ENCODE measurements at places on chromosomes 2 and 18.
A peak's percentile ranks its signal among the peaks of the same experiment; 100 is the strongest.

GRCh38 chr2:220181165-220181564 lies 553.7 kb downstream of the SLC4A3 start:
- DNase-seq = no peak

DNA sequence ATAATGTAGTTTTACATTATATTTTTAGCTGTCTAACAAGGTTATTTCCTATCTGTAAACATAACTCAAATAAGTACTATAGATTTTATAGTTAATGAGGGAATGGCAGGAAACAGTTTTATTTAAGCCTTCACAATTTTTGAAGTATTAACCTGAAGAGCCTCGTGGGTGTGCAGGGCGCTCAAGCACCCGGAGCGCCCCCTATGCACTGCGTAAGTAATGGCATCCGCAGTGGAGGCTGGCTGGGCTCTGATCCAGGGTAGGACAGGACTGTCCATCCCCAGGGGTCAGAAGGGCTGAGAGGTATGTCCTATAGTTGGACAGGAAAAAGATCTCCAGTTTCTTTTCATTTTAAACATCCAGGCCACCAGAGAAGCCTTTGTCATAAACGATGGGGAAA lies 8.2 kb upstream of the GBX2 start:
- DNase-seq = no peak

DNA sequence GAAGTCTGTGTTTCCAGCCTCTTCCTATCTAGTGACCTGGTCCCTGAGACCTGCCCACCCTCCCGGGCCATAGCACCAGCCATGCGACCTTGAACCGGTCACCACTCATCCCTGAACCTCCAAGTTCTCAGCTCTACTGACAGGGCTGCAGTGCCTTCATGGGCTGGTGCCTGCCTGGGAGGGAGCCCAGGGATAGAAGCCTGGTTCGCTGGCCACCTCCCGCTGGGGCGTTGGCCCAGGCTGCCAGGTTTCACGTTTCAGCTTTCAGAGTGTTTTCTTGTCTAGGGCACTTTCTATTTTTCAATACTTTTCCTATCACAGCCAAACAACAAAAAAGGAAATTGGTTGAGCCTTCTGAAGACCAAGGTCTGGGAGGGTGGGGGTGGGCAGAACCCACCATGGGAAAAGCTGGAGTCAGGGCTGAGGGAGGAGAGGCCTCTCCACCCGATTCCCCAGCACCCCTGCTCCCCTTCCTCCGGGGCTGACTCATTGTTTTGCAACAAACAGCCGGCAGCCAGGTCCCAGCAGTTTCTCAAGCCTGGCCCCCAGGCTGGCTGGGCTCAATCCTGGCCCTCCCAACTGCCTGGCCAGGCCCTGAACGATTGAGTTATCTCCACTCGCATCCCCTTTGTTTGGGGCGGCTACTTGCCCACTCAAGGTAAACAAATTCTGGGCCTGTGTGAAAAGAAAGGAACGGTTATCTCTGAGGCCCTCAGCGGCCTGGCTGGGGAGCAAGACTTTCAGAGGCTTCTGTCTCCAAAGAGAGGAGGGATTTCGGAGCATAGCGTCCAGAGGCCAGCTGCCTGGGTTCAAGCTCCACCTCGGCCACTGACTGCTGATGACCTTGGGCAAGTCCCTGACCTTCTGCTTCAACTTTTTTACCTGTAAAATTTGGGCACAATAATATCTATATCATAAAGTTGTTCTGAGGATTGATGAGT lies 47.5 kb downstream of the ZFP36L2 start:
- DNase-seq = peak; percentile 71

DNA sequence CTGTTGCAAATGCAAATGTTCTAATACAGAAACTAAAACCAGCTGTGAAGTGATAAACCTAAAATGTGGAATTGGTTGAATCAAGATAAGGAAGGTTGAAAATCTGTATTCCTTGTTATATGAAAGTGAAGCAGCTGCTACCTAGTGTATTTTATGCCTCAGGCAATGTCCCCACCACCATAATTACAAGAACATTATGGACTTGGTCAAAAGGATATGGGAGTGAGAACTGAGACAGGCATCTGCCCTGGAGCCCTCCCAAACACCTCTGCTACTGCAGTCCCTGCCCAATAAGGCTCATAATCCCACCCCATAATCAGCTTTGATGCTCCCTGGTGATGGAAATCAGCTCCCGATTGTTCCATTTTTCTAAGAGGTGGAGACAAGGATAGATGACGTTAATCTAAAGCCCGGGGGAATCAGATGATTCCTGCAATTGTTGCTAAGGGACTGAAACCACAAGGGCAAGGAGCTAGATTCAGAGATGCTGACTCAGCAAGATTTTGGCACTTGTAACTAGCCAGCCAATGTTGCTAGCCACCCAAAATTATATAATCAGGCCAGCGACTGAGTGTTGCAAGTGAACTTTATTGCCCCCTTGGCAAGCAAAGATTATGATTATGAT lies 69.5 kb downstream of the EVA1A start:
- DNase-seq = no peak

DNA sequence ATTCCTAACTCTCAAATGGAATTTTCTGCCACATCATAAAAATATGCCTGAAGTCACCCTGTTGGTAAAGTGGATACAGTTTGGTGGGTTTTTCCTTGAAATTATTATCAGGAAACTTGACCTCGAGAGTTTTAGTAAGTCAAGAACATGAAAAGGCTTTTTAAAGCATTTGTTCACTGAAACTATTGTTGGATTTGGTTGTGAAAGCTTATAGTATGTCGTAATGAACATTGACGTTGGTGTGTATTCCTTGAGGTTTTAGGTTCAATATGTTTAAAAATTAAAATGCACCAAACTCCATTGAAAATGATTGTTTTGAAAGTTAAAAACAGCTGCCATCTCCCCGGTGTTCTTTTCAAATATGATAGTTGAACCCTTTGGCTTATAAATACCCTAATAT lies 30.8 kb downstream of the AOX1 start:
- DNase-seq = no peak

GRCh38 chr2:127637725-127638252 lies 8.2 kb upstream of the GPR17 start:
- DNase-seq = peak; percentile 57

DNA sequence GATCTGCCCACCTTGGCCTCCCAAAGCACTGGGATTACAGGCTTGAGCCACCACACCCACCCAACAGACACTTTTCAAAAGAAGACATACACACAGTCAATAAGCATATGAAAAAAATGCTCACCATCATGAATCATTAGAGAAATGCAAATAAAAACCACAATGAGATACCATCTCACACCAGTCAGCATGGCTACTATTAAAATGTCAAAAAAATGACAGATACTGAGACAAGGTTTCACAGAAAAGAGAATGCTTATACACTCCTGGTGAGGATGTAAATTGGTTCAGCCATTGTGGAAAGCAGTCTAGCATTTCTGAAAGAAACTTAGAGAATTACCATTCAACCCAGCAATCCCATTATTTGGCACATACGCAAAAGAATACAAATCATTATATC lies 1947.2 kb downstream of the SUCLG1 start:
- DNase-seq = no peak

- no peak for DNase-seq
Measured at GRCh38 chr2:141242008-141242407, 888.8 kb downstream of the LRP1B start.

DNA sequence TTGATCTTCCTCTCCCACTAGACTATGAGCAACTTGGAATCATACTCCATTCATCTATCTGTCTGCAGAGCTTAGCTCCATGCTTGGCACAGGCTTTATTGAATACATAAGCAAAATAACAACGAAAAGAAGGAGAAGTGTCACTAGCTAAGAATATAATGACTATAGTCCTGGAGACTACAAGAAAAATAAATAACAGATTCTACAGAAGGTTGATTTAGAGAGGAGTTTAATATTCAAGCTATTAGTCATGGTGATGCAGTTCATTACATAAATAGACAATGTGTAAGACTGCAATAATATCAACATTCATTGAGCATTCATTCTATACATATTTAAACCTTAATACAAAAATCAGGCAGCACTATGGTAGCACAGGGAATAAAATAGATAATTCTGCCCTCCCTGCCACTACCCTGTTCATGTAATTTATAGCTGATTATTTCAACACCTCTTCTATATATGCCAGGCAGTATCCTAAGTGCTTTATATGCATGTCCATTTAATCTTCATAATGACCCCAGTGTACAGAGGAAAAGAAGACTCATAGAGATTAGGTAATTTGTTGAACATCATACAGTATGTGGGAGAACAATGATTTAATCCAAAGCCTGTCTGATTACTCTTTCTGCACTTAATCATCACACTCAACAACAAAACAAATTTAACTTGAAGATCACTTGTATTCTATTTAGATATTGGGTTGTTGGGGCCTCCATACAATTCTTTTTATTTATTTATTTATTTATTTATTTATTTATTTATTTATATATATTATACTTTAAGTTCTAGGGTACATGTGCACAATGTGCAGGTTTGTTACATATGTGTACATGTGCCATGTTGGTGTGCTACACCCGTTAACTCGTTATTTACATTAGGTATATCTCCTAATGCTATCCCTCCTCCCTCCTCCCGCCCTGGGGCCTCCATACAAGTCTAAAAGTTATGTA lies 165.3 kb downstream of the RNF152 start:
- peak; percentile 38 for DNase-seq

- no peak for DNase-seq
Measured at GRCh38 chr2:174768557-174768956, 4.3 kb upstream of the CHRNA1 start.

DNA sequence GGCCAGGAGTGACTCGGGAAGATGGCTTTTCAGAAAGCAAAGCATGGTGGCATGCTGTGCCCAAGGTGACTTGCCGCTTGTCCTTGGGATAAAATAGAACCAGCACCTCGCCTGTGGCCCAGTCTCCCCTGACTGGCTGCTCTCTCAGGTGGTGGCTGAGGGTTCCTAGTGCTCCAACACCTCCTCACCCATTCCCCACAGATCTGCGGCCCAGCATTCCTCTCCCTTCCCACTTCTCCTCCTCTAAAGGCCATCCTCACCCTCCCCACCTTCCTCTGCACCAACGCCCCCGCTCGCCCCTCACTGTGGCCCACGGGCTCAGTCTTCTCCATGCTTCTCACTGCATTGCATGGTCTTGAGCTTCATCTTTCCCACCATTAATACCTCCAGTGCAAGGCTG lies 132.4 kb downstream of the PXDN start:
- DNase-seq = no peak

DNA sequence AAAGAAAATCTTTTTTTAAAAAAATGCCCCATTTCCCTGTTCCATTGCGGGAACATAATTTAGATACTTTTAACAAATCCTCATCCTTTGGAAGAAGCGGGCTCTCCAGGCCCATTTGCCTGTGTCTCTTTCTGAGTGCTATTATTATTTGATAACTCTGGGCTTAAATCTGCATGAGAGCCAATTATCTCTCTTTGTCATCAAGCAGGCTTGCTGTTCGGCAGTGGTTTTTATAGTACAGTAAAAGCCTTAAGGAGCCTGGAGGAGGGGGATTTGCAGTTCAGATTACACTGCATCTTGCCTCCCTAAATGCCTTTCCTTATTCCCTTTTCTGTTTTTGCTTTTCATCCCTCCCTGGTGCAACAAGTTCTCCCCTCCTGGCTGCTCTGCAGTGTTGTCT lies 50.6 kb downstream of the CELF4 start:
- DNase-seq = no peak

- DNase-seq = no peak
Measured at GRCh38 chr2:50929661-50930060, 102.3 kb downstream of the NRXN1 start.

- no peak for DNase-seq
Measured at GRCh38 chr2:48105848-48106247, 199.6 kb upstream of the FBXO11 start.

- no peak for DNase-seq
Measured at GRCh38 chr2:17912266-17912691, 33.8 kb downstream of the KCNS3 start.

DNA sequence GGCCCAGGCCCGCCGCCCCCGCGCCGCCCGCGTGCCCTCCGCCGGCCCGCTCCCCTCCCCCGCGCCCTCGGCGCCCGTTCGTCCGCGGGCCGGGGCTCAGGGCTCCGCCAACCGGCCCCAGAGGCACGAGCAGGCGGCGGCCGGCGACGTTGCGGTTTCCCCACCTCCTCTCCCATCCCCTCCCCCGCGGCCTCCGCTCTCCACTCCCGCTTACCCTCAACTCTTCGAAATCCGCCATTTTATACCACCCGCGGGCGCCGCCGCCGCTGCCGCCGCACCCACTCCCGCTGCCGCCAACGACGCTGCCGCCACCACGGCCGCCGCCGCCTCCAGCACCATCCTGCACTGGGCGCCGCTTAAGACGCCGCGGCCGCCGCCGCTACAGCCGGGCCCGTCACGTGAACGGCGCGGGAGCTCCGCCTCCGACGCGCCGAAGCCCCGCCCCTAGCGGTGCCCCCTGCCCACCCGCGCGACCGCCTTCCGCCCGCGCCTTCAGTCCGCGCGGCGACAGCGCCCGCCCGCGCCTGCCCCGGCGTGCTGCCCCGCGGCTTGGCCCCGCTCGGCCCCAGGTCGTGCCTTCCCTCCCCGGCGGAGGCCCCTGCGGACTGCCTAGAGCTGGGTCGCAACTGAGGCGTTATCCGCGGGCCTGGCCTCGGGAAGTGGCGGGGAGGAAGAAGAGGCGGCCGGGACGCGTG lies at the start of the genes KATNAL2 and PIAS2:
KATNAL2 (plus strand) TSS at position 495 of the 695 bp plus-strand sequence. CDS start 29,271 bp downstream, outside the sequence.
PIAS2 (minus strand) TSS at position 400 of the 695 bp plus-strand sequence; CDS start at position 238, 162 bp downstream.
- peak; percentile 37 for DNase-seq

- no peak for DNase-seq
Measured at GRCh38 chr2:71174207-71174606, 43.8 kb downstream of the MPHOSPH10 start.

GRCh38 chr2:102250278-102250821 lies 61.0 kb upstream of the IL1RL1 start:
- no peak for DNase-seq

DNA sequence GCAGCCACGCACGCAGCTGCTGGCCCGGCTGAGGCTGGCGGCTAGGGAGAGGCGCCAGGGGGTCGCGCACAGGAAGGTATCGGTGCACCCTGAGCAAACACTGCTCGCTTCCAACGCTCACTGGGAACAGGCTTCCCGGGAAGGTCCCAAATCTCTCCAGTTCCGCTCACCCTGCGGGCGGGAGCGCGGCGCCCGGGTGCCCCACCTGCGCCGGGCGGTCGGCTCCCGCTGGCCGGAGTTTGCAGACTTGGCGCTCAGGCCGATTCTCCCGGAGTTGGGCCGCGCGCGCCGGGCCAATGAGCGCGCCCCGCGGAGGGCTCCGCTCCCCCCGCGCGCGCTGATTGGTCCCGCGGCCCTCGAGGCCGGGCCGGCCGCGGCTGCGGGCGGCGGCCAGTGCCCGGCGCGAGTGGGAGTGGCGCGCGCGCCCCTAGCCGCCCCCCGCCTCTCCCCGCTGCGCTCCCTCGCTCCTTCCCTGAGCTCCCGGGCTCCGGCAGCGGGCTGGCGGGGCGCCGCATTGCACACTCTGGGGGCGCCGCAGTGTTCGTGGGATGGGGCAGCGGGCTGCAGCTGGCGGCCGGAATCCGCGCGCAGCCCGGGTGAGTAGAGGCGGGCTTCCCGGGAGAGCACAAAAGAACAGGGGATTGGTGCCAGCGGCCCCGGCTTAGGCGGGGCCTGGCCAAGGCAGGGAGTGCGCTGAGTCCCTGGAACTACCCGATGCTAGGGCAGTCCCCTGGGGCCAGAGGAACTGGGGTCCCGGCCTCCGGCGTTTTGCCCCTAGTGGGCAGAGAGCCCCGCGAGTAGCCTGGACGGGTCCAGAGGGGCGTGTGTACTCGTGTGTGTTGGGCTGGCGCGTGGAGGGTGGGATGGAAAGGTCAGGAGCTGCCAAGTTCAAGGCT lies at the start of gene LYPD6:
LYPD6 (plus strand) TSS at position 461 of the 896 bp plus-strand sequence. CDS start 107,122 bp downstream, outside the sequence.
- peak; percentile 55 for DNase-seq

GRCh38 chr18:71998547-71999097 lies 545.5 kb downstream of the CBLN2 start:
- DNase-seq = no peak

Data from fibroblast of skin of left quadriceps (primary cell).